ENCODE measurements at places on chromosomes 7 and 10. TPM values are rescaled to one million over a fixed set of nuclear protein-coding genes. Genes with fewer than 3 reads are reported as not detected.

The OPALIN gene
- total RNA-seq = not detected

The TEX47 gene
- total RNA-seq = not detected

The ANKRD7 gene
- total RNA-seq = 1.8 TPM

The OR13A1 gene
- total RNA-seq = not detected

The SEMA3D gene
- total RNA-seq = 0.24 TPM

The BPGM gene
- 27.7 TPM for total RNA-seq

The CRYGN gene
- 0.35 TPM for total RNA-seq

The SERPINE1 gene
- total RNA-seq = 0.14 TPM

The CFAP69 gene
- total RNA-seq = 1.1 TPM

The ARMH3 gene
- total RNA-seq = 20.1 TPM

The DOCK4 gene
- total RNA-seq = 0.53 TPM

The FLNC gene
- 0.07 TPM for total RNA-seq

The CFAP46 gene
- 0.16 TPM for total RNA-seq

The PMS2 gene
- 22.6 TPM for total RNA-seq

The CHN2 gene
- total RNA-seq = 1.2 TPM

The SGMS1 gene
- total RNA-seq = 8.9 TPM

The C10orf62 gene
- not detected for total RNA-seq

The FOXI2 gene
- not detected for total RNA-seq

The FAM131B gene
- 3.1 TPM for total RNA-seq

The ANKIB1 gene
- total RNA-seq = 48.8 TPM

The PRR15 gene
- total RNA-seq = not detected

The LRRC27 gene
- total RNA-seq = 5.3 TPM

The MDFIC gene
- 55.2 TPM for total RNA-seq

The PDE6C gene
- not detected for total RNA-seq

The PDE1C gene
- not detected for total RNA-seq

The VPS50 gene
- total RNA-seq = 23.4 TPM

The ZMIZ2 gene
- 101 TPM for total RNA-seq

The ITPRID1 gene
- total RNA-seq = not detected

The TMEM213 gene
- total RNA-seq = not detected

The LGI1 gene
- total RNA-seq = not detected

The HYAL4 gene
- 1.8 TPM for total RNA-seq

The OR2A12 gene
- not detected for total RNA-seq

The TMEM176B gene
- total RNA-seq = not detected

The EPHB6 gene
- total RNA-seq = 13.6 TPM

The GTF2IRD1 gene
- 3.1 TPM for total RNA-seq

The TCF7L2 gene
- total RNA-seq = 3.2 TPM

The PAOX gene
- total RNA-seq = 13.8 TPM

The MUC3A gene
- not detected for total RNA-seq

The FZD8 gene
- 0.35 TPM for total RNA-seq

The TEX36 gene
- not detected for total RNA-seq

The PAPOLB gene
- total RNA-seq = 0.05 TPM

The ZNF775 gene
- total RNA-seq = 8.2 TPM

The IGFBP1 gene
- total RNA-seq = not detected

The CLEC2L gene
- not detected for total RNA-seq

The ADRA2A gene
- not detected for total RNA-seq

The OR6V1 gene
- total RNA-seq = not detected

The UTF1 gene
- not detected for total RNA-seq

The NODAL gene
- not detected for total RNA-seq
